ENCODE measurements at places on chromosomes 13 and 19.

- DNase-seq, result no peak
These were observed 26.0 kb upstream of the CHST8 start for GRCh38 chr19:33595783-33596182.

GRCh38 chr13:47484548-47484947, 516.5 kb downstream of the SUCLA2 start:
- no peak for DNase-seq

DNA sequence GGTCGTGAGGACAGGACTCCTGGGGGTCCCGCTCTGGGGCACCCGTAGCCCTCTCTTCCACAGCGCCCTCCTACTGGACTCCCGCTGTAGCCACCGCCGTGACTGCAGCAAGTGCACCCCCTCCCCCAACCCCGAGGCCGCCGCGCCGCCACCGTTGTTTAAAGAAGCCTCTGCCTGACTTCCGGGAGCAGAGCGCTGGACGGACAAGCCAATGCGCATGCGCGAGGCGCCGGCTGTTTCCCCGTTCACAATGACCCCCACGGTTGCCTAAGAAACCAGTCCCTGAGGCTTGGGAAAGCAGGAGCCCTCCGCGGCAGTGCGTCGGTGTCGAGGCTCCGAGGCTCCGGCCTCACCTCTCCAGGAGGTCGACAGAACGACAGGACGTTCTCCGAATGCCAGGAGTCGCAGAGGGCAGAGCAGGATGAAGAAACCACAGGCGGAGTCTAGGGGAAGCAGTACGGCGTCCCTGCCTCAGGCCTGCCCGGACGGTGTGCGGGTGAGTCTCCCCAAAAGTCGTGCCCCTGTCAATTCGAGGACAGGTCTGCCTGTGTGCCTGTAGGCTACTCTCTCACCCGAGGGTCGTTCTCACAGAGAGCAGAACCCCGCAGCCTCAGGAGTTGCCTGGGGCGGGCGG, 70.5 kb upstream of the ZNF420 start:
- peak; percentile 29 for DNase-seq

GRCh38 chr13:81089371-81090157, 748.6 kb upstream of the SPRY2 start:
- DNase-seq, result no peak

GRCh38 chr13:103568314-103568713, 502.1 kb upstream of the SLC10A2 start:
- no peak for DNase-seq

DNA sequence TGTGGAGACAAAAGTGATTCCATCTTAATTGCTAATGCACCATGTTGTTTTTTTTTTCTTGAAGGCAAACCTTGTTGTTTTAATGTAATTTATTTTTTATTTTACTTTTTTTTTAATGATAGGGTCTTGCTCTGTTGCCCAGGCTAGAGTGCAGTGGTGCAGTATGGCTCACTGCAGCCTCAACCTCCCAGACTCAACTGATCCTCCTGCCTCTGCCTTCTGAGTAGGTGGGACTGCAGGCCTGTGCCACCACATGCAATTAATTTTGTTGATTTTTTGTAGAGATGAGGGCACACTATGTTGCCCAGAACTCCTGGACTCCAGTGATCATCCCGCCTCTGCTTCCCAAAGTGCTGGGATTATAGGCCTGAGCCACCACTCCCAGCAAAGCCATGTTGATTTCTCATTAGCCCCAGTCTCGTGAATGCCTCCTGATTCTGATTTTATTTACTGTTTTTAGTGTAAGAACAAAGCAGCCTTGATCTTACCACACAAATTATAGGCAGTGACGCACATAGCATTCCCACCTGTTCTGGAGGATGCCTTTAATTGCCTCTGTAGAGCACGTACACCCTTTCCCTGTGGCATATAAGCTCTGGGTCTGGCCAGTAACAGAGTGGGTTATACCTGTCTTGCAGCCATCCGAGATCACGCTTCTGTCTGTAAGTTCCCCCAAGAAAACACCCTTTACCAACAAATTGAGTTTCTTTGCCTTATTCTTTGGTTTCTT, 150.4 kb downstream of the GGACT start:
- DNase-seq, result no peak

GRCh38 chr19:40640744-40641143, 39.6 kb downstream of the LTBP4 start:
- no peak for DNase-seq

- DNase-seq, result no peak
These were observed 49.7 kb upstream of the EHD2 start for GRCh38 chr19:47663435-47663910.

DNA sequence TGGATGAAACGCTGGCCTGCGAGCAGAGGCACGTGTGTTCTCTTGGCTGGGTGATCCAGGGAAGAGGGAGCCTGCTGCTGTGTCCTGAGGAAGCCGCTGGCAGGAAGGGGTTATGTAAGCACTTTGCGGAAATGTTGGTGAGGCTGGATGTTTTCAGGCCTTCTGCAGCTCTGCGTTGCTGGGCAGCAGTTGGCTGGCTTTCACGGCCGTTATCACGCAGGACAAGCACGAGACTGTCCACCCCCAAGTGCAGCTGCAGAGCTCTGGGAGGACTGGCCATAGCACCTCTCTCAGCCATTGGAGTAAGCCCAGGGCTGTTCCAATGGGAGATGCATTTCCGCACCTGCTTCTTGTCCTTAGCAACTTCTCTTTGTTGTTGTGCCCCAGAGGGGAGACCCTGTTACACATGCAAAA, 146.9 kb upstream of the SOX21 start:
- DNase-seq, result no peak

GRCh38 chr19:4521888-4522242, 3.6 kb upstream of the PLIN4 start:
- DNase-seq, result no peak

- peak; percentile 71 for DNase-seq
These were observed 3.7 kb downstream of the KCNC3 start for GRCh38 chr19:50325310-50326100.

DNA sequence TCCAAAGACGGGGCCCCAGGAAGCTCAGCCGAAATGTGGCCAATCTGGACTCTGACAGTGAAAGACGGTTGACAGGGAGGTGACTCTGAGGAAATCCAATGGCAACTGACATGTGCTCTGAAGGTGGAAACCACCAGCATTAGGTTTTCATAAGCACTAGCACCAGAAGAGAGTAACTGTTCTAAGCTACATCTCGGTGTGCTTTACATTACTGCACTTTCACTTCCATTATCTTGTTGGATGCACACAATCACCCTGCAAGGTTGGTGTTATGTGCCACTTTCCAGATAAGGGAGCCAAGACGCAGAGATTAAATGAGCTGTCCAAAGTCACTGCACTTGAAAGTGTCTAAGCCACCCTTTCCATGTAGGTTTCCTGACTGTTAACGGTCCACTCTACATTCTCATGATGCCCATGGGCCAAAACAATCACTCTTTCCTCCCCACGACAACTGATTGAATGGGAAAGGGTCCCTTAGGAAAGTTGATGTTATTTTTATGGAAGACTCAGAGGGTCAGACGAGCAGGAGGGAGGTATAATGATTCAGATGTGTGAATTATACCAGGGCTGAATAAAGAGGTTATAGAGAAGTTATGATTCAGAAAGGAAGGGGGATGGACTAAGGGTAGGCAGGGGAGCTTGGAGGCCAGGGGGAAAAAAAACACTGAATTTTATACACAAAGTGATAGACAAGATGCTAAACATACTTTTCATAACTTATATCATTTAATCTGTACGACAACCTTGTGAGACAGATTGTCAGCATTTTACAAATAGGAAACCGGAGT, 52.8 kb downstream of the RUBCNL start:
- DNase-seq, result no peak

- DNase-seq, result no peak
These were observed 681 bp downstream of the SLC5A5 start for GRCh38 chr19:17872251-17873001.

DNA sequence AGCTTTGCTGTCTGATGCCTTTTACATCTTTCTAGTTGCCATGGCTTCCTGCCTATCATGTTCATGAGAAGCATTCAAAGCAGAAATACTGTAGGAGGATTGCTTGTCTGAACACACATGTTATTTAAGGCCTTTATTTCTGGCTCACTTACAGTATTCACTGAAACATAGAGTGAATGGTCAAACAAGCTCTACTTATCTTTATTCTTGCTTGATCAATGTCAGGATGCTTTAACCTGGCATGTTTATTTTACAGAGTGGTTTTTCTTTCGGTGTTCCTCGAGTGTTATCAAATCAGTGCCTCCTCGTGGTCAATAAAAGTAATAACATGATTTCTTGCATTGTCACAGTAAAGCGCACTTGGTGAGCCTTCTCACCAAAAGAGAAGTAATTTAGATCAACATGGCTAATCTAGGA, 73.5 kb upstream of the PCDH17 start:
- no peak for DNase-seq

- no peak for DNase-seq
These were observed 441 bp downstream of the INAFM1 start for GRCh38 chr19:47274891-47275761.

DNA sequence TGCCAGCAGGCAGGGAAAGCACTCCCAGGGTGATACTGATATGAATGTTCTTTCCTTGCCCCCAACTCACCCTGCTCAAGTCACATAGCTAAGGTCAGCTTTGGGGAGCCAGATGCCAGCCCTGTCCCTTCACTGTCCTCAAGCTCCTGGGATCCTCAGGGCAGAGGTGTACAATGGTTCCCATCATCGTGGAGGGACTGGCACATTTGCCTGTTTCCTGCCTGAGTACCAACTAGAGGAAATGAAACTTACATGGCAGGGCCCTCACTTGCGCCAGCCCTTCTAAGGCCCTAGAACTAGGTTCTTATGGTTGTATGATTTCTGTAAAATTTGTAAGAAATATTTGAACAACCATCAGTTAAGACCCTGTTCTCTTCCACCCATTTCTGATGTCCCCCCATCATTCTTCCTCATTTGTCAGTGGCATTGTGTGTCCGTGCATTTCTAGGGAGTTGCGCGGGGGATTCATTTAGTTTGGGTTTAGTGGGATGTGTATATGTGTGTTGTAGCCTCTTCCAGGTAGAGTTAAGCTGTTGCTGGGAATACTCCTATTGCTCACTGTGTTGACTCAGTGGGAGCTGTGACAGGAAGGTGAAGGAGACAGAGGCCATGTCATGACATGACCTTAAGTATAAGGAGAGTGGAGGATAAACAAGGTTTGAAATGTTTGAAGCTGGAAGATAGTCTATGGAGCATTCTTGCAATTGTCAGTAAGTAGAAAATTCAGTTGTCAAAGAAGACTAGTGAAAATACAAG, 41.3 kb upstream of the RCBTB2 start:
- DNase-seq, result no peak

- no peak for DNase-seq
These were observed 52.1 kb downstream of the SERP2 start for GRCh38 chr13:44425815-44426078.
